ENCODE measurements at places on chromosomes 3 and 15.

DNA sequence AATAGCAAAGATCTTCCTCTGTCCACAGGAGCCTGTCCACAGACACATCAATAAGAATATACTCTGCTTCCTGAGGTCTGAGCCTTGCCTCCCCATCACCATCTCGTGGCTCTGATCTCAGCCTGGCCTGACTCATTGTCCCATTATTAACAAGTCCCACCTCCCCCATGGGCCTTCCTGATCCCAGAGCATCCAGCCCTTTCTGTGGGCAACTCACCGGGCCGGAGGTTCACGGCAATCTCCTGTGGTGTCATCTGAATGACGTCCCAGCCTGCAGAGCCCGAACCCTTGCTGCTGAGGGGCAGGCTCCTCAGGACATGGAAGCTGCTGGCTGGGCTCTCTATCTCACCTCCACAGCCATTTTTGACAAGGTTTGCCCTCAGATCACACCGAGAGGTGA, 28.1 kb downstream of the ITGB5 start:
- no peak for DNase-seq

DNA sequence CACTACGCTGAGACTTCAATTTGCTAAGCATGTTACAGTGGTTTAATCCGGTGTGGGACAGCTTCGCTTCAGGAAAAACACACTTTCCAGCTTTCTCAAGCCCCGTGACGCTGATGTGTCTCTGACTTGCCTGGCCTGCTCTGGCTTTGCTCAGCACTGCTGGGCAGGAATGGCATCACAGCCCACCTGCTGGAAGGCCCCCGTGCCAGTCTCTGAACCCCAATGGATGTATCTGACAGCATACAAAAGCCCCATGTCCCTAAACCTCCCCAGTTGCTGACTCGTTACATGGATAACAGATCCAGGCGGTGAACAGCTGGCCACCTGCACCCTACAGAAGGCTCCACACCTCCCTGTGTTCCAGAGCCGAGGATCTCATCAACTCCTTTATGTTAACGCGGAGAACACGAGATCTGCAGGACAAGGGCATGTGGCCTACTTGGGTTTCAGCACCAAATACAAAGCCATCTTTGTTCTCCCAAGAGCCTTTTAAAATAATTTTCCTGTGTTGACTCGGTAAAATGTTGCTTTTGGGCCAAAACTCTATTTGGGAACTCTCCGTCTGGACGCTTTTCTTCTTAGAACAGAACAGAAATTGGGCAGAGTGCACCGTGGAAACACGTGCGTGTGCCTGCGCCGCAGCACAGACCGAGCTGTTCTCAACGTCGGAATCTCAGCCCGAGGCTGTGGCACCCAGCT, 61.4 kb downstream of the ATP10A start:
- no peak for DNase-seq

GRCh38 chr3:63521657-63522056, 130.8 kb upstream of the SNTN start:
- DNase-seq = no peak

DNA sequence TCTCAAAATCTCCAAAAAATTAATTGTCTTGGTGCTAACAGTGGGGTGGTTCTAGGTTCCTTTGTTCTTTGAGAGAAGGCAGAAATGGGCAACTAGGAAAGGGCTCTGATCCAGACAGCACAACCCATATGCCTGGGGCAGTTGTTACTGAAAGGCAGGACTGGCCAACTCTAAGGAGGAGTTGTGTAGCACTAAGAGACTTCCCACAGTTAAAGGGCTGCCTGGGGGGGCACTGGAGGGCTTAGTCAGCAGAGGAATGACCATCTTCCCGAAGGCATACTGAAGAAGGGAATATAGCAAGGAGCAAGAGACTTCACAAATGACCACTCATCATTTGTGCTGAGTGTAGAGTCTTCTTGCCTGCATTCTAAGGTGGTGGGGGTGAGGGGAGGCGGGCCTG, 15.8 kb downstream of the ILDR1 start:
- no peak for DNase-seq

DNA sequence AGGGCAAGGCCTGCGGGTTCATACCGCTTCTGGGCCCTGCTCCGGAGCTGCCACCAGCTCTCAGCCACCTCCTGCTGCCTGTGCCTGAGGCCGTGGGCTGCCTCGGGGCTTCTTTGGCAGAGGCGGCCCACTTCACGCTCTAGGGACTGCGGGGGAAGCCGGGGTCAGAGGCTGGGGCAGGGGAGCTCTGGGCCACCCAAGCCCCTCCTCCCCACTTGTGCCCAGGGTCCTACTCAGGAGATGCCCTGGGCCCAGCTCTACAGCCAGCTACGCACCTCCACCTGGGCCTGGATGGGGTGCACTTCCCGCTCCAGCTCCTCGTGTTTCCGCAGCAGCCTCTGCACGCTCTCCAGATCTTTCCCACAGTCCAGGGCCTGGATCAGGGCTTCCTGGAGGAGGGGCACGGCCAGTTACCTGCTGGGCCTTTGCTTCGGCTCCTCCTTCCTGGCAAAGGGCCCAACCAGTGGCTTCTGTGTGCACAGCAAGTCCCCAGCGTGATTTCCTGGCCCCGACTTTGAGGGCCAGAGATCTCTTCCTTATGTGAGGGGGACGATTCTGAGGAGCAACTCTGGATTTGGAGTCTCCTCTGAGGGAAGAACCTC, 24.0 kb downstream of the PLA2G4B start:
- no peak for DNase-seq

DNA sequence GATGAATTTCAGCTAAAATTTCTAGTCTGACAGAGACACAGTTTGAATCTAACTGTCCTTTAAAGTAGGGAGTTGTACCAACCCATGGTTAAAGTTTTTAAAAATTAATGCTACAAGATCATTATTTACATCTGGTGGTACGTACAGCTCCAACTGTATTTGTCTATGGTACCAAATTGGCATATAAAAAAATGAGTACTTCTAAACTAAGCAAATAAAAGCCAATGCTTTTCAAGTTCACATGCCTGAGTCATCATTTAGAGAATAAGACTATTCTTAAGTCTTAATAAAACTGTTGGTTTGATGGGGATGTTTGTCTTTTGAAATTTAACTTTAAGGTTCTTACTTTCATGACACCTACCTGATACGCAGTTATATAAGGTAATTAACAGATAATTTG, 21.0 kb upstream of the IFT57 start:
- no peak for DNase-seq

DNA sequence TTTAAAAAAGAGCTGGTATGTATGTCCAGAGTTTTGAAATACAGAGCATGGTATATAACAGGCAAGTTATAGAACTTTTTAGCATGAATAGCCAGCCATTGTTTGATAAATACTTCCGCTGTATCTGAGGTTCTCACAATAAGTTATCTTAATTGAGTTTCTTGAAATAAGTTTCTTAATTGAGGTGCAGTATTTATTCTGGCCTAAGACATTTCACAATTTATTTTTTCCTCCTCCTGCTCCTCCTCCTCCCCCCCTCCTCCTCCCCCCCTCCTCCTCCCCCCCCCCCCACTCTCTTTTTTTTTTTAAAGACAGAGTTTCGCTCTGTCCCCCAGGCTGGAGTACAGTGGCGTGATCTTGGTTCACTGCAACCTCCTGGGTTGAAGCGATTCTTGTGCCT, 83.4 kb downstream of the VPS8 start:
- no peak for DNase-seq

DNA sequence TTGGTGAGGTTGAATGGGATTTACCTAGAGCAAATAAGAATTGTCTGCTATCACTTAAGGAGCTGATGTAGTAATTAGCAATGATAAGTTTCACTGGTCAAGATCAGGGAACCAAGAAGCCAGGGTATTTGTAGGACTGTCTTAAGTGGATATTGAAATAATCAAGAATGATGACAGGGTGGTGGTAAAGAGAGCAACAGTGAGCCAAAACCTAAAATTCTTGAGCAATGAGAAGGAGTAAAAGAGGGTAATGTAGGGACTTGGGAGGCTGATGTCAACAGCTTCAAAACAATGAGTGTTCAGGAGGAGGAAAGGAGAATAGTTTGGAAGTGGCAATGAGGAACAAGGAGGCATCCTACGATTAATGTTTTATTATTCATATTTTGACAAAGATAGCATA, 31.5 kb upstream of the SLC2A2 start:
- DNase-seq = no peak

DNA sequence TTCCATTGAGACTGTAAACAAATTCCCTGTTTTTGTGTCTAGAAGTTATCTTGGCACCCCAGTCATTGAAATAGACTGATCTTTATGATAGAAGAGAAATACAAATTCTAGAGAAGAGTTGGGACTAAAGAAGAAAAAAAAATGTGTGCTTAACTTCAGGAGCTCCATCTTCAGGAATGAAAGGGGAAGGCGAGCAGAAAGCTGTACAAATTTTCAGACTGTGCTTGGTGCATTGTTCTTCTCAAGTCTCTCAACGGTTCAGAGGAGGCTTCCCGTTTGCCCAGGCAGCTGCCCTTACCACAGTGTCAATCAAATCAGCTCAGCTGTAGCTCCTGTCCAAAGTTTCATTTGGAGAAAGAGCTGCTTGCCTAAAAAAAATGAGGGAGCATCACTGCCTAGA, 41.7 kb downstream of the OXSM start:
- no peak for DNase-seq

DNA sequence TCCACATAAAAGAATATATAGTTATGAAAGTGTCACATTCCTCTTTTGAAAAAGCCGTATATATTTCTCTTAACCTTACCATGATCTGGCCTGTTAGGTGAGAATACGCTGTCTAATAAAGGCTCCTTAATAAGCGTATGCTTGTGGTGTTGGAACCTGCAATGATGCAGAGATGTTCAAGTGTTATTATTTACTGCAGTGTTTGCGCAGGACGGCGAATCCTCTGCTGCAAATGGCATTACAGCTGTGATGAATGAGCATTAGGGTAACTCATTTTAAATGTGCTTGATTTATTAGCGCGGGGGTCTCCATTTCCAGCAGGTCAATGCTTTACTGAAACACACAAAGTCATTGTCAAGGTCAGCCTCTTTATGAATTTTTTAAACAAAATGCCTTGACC, 94.6 kb downstream of the CDIN1 start:
- DNase-seq = no peak

GRCh38 chr3:10333349-10333650, 12.4 kb upstream of the SEC13 start:
- DNase-seq = no peak

GRCh38 chr15:78069462-78070029, 8.0 kb downstream of the TBC1D2B start:
- no peak for DNase-seq

- DNase-seq = no peak
Measured at GRCh38 chr3:116601206-116601605, 108.4 kb upstream of the TUSC7 start.

GRCh38 chr3:122055215-122055614, at the start of gene CD86:
Gene CD86 (plus strand): TSS chr3:122055362. CDS start chr3:122055490, 128 bp downstream.
- DNase-seq = no peak

DNA sequence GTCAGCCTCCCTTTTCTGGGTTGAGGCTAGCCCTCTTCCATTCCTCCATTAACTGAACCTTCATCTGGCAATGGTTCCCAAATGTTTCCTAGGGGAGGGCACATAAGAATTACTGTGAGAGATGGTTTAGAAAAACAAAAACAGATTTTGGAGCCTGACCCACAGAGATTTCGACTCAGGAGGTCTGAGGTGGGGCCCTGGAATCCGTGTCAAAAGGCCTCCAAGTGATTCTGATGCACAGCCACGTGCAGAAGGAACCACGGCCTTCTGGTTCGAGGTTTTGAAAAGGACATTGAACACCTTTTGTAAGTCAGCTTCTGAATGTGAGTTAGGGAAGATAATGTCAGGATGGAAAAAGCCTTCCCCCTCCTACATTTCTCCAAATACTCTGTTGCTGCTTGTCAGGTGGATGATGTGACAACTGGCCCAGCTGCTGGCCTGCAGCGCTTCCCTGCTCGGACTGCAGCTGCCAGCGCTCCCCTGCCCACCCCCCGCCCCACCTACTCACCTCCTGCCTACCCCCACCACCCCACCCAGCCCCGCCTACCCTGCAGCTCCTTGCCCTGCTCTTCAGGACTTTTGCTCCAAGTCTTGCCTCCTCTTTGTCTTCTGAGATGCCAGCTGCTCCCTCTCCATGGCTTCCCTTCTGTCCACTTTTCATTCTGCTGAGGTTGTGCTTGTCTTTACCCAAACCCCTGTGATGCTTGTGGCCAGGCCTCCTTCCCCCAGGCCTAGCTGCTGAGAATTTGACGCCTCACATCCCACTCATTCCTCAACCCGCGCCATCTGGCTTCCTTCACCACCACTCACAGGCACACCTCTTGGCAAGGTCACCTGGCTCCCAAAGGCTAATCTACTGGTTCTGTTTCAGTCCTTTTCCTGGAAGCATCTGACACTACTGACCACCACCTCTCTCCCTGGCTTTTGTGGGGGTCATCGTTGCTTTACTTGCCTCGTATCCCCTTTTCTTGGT, 6.6 kb downstream of the EHD4 start:
- DNase-seq = no peak

DNA sequence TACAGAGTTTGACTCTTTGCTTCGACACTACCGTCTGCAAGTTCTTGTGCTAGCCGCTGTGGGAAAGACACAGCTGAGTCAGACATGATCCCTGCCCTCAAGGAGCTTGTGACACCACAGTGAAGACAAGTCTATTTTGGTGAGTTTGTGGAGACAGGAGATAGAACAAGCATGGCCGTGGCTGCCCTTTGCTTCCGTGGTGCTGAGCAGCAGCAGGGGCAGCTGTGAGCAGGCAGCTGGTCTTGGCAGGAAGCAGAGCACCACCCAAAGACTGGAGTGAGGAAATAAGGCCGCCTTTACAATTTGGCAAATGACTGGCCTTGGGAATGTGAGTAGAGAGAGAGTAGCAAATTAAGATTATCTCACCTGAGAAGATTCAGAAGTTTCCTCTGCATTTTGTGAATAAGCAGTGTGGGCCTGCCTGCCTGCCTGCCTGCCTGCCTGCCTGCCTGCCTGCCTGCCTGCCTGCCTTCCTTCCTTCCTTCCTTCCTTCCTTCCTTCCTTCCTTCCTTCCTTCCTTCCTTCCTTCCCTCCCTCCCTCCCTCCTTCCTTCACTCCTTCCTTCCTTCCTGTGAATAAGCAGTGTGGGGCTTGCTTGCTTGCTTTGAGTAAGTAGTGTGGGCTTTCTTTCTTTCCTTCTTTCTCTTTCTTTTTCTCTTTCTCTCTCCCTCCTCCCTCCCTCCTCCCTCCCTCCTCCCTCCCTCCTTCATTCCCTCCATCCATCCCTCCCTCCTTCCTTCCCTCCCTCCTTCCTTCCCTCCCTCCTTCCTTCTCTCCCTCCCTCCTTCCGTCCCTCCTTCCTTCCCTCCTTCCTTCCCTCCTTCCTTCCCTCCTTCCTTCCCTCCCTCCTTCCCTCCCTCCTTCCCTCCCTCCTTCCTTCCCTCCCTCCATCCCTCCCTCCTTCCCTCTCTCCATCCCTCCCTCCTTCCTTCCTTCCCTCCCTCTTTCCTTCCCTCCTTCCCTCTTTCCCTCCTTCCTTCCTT, 1.6 kb upstream of the GCNT3 start:
- no peak for DNase-seq

- no peak for DNase-seq
Measured at GRCh38 chr3:69141313-69141712, 18.9 kb upstream of the LMOD3 start.
